ENCODE measurements at places on chromosomes 11 and 22.

GRCh38 chr22:46828323-46828900 lies 66.0 kb downstream of the TBC1D22A start:
- DNase-seq = no peak

DNA sequence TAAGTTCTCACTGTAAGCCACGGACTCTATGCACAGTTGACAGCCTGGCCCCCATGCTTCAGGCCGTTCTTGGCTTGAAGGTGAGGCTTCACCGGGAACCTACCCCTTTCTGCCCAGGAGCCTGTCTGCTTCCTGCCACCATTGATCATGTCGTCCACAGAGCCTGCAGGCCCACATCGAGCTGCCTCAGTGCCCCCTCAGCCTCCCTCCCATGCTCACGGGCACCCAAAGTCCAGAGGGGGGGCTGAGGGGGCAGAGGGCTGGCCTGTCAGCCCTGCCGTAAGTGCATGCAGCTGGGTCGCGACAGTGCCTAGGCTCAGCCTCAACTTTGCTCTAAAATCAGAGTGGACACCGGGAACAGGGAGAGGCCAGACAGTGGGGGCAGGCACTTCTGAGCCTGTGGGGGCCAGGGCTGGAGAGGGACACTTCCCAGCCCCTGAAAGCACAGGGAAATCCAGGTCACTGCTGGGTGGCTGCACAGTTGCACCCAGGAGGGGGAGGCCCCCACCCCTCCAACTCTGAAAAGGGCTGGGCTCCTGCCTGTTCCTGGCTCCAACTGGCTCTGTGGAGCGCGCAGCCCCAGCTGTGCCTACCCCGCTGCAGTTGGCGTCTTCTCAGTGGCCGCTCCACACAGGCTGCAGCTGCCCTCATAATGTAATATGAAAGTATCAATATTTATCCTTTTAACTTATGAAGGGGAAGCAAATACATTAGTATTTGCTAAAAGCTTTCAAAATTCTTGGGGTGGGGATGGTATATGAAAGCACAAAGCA lies 598.6 kb downstream of the DLG2 start:
- no peak for DNase-seq

DNA sequence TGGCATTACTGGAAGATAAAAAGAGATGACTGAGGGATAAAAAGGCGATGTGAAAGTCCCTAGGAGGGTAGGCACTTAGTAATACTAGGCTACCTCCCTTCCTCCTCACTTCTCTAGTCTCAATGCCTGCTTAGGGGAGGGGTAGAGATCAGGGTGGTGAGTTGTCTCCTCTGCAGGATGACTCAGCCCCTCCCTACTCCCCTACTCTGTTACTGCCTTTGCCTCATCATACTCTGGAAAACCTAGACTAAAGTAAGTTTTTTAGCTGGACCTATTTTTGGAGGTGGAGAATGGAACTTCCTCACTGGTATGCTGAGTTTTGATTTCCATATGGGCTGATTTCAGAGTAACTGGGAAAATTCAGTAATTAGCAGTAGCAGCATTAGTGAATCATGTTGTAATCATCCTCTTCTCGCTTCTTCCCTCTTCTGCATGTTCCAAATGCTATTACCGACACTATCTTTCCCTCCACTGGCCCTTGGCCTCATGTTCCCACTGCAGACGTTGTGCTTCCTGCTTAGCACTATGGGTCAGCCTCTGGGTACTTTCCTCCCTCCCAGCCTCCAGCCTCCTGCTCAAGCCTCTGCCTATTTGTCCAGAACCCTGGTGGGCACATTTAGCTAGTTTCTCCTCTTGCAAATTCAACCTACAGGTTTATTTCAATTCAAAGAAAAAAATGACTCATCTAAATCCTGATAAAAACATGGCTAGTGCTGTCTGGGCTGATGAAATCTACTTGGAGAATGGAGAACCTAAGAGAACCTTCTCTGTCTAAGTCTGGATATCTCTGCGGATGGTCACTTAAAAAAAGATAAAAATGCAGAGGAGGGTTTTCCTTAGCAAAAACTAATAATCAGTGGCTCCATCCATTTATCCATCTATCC lies 281.7 kb downstream of the ST3GAL4 start:
- no peak for DNase-seq

- no peak for DNase-seq
Measured at GRCh38 chr11:86931548-86932258, 23.5 kb downstream of the FZD4 start.

GRCh38 chr11:58780578-58780977 lies 48.8 kb upstream of the GLYAT start:
- DNase-seq = no peak

DNA sequence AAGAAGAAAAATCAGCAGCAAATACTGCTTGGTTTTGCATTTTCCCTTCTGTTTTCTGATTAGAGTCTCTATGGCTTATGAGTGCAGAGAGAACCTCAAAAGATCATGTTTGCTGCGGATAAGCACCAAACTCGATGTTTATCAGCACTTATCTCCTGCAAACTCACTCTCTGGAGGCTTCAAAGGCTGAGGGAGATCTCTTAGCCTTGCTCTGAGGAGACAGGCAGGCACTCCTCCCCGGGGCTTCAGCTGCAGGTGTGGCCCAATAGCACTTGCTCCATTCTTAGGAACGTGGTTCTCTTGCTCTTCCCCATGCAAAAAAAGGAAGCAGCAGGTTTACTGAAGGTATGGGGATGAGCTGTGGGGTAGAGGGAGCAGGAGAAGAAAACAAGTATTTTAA lies 45.1 kb downstream of the FLI1 start:
- DNase-seq = no peak

DNA sequence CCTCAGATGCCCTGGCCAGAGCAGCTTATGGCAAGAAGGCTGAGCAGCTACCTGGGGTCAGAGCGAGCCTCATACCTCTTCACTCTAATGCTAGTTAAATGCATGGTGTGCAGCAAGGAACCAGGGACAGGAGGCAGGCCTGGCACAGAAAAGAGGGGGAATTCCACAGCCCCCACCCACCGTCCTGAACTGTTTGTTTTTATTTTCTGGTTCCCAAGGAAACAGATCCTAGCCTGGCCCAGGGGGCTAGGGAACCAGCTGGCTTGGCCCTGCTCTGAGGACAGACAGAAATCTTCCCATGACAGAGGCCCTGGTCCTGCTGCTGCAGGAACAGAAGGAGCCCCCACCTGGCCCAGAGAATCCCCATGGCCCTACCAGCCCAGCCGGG lies 40.4 kb downstream of the SLCO2B1 start:
- no peak for DNase-seq

DNA sequence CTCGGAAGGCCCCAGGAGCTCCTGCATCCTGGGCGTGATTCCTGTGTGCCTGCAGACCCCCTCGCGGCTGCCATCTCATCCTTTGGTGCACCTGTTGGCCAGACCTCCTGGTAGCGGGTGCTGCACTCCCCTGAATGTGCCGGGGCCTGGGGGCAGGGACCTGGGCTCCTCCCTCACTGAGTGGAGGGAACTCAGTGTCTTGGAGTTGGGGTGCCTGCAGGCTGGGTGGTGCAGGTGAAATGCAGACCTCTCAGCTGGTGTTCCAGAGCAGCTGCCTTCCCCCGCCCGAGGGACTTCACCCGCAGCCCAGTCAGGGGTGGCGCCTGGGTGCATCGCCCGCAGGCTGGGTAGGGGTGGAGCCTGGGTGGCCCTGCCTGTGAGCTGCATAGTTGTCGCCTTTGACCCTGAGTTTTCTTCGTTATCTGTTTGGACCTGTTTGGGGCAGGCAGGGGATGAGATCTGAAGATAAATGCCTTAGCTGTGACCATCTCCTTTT lies 31.4 kb downstream of the LRP5 start:
- DNase-seq = no peak

GRCh38 chr11:100808904-100809491 lies 121.9 kb downstream of the ARHGAP42 start:
- no peak for DNase-seq

DNA sequence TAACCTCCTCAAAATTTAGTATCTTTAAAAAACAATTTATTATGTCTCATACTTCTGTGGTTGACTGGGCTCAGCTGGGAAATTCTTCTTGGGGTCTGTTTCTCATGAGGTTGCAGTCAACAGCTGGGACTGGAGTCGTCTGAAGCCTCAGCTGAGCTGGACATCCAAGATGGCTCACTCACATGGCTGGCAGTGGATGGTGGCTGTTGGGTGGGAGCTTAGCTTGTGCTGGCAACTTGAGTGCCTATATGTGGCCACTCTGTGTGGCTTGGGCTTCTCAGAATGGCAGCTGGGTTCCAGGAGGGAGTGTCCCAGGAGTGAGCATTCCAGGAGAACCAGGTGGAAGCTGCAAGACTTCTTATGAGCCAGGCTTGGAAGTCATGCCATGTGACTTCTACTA lies 13.2 kb downstream of the THY1 start:
- DNase-seq = no peak

GRCh38 chr22:47036936-47037485 lies 274.6 kb downstream of the TBC1D22A start:
- DNase-seq = no peak

GRCh38 chr11:35292279-35292678 lies 127.1 kb downstream of the SLC1A2 start:
- no peak for DNase-seq

DNA sequence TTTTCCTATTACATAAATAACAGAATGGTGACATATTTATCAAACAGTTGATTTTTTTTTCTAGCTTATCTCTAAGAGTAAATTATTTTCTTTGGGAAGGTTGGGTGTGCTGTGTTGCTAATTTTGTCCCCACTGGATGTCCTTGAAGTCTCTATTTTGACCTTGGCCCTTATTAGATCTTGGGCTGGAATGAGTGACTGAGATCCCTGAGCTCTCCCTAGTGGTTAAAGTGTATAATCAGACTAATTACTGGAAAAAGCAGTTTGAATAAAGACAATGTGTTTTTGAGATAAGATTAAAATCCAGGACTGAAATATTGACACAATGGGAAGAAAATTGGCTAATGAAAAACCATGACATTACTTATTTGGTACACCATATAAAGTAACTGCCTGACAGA lies 56.1 kb downstream of the AASDHPPT start:
- DNase-seq = no peak

GRCh38 chr11:118552341-118552740 lies 13.4 kb downstream of the IFT46 start:
- DNase-seq = no peak

- DNase-seq = no peak
Measured at GRCh38 chr22:20588843-20589581, 81.6 kb downstream of the MED15 start.

DNA sequence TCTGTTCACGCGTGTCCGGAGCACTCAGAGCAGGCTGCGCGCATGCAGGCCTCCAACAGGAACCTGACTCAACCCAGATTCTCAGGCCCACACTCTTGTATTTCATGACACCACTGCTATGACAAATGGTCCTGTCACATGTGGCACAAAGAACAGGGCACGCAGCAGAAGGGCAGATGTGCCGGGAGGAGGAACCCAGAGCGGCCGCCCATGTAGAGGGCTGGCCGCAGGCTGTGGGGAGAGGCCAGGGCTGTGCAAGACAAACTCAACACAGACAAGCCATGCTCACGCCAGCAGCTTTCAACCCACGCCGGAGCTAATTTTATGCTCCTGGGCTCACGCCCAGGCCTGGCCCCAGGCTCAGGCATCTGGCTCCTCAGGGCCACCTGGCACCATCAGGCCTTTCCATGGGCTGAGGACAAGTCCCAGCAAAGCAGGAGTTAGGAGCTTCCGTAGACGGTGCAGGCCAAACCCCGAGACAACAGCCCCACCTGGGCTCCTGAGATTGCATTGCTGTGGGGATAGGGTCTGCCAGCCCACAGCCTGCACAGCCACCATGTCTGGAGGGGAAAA lies 40.0 kb downstream of the DUSP8 start:
- no peak for DNase-seq
